Jurkat, Clone E6-1 (cell line): ENCODE measurements at places on chromosomes 12 and 14.

DNA sequence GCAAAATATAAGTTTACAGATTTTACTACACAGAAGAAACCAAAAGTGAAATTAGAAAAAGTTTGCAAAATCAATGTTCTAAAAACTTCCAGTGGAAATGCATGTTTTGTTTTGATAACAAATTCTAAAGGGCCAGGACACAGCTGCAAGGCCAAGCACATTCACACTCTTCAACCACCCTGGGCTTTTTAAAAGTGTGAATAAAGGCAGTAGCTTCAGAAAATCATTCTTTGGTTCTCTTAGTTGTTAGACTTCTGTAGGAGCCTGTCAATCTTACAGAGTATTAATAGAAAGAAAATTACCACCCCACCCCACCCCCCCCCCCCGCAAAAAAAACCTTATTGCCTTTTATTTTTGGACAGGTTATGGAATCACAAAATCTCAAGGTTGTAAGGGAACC is 105.2 kb upstream of the EGLN3 start:
- DNase-seq, result no peak

DNA sequence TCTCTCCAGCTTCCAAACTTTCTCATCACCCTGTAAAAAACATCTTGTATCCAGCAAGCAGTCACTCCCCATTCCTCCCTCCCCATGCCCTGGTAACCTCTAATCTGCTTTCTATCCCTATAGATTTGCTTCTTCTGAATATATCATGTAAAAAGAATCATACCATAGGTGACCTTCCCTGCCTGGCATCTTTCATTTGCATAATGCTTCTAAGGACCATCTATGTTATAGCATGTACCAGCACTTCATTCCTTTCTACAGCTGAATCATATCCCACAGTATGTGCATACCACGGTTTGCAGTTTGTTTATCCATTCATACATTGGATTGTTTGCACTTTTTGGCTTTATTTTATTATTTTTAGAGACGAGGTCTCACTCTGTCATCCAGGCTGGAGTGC is 22.9 kb upstream of the VPS37B start:
- DNase-seq, result no peak

DNA sequence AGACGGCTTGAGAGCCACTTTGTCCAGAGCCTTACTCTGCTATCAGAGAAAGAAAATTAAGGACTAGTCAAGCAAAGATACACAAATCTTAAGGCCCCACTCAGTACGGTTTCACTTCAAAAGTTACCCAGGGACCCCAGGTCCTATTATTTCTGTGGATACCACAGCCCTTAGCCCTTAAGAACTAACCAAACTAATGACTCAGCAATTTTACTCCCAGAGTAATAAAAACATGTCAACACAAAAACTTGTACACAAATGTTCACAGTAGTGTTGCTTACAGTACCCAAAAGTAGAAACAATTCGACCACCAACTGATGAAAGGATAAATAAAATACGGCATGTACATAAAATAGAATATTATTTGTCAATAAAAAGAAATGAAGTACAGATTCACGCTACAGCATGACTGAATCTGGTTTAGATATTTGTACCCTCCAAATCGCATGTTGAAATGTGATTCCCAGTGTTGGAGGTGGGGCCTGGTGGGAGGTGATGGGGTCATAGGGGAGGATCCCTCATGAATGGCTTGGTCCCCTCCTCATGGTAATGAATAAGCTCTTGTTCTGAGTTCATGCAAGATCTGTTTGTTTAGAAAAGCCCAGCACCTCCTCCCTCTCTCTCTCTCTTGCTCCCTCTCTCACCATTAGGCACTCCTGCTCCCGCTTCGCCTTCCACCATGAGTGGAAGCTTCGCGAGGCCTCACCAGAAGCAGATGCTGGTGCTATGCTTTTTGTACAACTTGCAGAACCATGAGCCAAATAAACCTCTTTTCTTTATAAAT is 30.5 kb downstream of the AREL1 start:
- no peak for DNase-seq

GRCh38 chr14:99596071-99596627 is 7.9 kb downstream of the CCDC85C start:
- DNase-seq, result no peak

GRCh38 chr12:21155522-21156351 is 24.7 kb downstream of the SLCO1B1 start:
- DNase-seq, result no peak

DNA sequence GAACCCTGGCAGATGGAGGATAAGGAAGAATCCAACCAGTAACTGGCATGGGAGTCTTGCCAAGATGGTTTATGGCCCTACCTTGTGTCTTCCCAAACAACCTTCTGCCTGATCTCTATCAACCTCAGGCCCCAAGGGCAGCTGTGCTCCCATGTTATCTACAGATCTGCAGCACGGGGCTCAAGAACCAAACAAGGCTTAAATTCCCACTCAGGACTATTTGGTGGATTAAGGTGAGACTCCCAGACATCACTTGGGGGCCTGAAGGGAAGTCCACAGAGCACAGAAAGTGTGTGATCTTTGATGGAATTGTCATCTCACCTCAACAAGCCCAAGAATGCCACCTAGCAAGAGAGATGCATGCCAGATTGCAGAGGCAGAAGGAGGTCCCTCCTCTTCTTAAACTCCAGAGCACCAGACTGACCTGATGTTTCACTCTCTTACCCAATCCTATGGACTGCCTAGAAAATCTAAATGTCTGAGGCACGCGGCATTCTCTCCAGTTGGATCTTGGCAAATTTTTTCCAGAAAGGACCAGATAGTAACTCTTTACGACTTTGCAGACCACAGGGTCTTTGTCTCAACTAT is 759.5 kb upstream of the TBX3 start:
- DNase-seq, result no peak

- no peak for DNase-seq
These were observed 71.8 kb downstream of the DERA start for GRCh38 chr12:15982921-15983320.

GRCh38 chr12:100403446-100403845 is 46.6 kb downstream of the SLC17A8 start:
- DNase-seq, result no peak
